ENCODE measurements at places on chromosomes 4 and X. TPM values are rescaled to one million over a fixed set of nuclear protein-coding genes. Genes with fewer than 3 reads are reported as not detected.

Gene TRIM2
- total RNA-seq = 26.7 TPM

Gene TMEM164
- total RNA-seq = 35.7 TPM

Gene ADH6
- total RNA-seq = not detected

Gene PLK4
- 1.4 TPM for total RNA-seq

Data from breast epithelium (tissue), 4 donors.